NAMALWA (cell line): ENCODE measurements at places on chromosomes 13 and 19.
A peak's percentile ranks its signal among the peaks of the same experiment; 100 is the strongest.

DNA sequence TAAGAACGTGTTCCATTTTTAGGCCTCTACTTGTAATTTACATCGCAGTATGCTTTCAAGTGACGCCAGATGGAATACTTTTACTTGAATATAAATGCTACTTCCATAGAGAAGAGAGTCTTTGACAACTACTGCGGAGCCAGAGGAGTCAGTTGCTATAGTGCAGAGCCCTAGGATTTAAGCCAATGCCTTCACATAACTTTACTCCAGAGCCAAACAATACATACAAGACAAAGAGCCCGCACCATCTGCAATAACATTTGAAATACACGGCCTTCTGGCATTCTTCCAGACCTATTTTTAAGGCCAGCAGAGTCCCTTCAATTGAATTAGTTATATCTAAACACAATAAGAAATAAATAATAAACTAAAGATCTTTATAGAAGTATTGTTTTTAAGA is 59.4 kb downstream of the XPO4 start:
- DNase-seq, result no peak

GRCh38 chr19:13119627-13120026 is 1.6 kb downstream of the NACC1 start:
- no peak for DNase-seq

DNA sequence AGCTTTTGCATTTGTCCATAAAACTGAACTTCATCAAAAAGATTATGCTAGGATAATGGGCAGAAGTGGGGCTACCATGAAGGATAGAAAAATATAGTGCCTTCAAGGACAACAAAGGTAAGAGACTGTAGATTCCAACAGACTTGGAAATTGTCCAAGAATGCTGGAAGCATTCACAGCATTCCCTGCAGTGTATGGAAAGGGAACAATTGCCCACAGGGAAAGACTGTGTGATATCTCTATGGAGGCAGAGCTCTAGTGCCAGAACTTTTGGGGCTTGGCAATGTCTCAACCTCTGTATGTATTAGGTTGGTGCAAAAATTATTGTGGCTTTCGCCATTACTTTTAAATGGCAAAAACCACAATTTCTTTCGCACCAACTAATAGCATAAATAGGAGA is 1598.8 kb upstream of the MIR17HG start:
- DNase-seq, result no peak

- peak; percentile 44 for DNase-seq
Observed at GRCh38 chr13:91346062-91346461, 1.4 kb upstream of the MIR17HG start.

- DNase-seq, result peak; percentile 40
Observed at GRCh38 chr13:90362707-90363106, 984.8 kb upstream of the MIR17HG start.

- no peak for DNase-seq
Observed at GRCh38 chr13:26531742-26532141, 25.7 kb upstream of the WASF3 start.

DNA sequence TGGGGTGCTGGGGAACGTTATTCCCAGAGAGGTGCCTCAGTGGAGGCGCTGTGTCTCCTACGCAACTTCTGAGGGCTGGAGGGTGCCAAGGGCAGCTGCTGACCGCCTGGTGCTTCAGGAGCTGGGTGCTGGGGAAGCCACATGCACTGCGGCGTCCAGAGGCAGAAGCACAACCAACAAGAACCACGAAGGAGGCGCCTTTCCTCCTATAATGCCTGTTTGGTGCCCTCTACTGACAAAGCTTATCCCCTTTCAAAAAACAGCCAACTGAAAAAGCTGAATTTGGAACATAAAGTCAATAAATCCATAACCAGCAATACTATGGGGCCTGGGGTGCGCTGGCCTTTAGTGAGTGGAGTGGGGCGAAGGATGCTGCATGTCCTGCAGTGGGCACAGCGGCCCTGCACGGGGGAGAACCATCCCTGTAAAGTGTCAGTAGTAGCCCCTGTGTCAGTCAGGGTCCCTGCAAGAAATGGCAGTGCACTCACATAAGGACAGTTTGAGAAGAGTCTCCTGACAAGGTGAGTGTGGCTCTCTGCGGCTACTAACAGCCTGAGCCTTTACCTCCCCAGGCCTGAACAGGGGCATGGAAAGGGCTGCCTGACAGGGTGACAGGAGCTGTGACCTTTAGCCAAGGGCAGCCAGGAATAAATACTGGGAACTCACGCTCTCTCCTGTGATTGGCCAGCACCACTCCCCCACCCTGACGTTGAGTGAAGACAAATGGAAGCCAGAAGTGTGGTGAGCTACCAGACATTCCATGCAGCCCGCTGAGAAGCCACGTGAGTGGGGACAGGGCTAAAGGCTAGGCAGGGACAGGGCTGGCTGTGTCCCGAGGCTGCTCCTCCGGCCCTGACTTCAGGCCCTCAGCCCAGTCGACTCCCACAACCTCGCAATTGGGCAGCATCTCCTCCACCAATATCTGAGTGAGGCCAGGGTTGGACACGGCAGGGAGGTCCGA is 4.5 kb upstream of the B3GNT8 start:
- peak; percentile 41 for DNase-seq

- DNase-seq, result no peak
Observed at GRCh38 chr19:2771786-2772674, 11.0 kb downstream of the SGTA start.

GRCh38 chr13:91684746-91685145 is 286.3 kb downstream of the GPC5 start:
- no peak for DNase-seq

- DNase-seq, result peak; percentile 85
Observed at GRCh38 chr19:46818812-46819211, 30.4 kb upstream of the SLC1A5 start.

GRCh38 chr13:35766663-35767062 is 290.2 kb upstream of the MAB21L1 start:
- no peak for DNase-seq

DNA sequence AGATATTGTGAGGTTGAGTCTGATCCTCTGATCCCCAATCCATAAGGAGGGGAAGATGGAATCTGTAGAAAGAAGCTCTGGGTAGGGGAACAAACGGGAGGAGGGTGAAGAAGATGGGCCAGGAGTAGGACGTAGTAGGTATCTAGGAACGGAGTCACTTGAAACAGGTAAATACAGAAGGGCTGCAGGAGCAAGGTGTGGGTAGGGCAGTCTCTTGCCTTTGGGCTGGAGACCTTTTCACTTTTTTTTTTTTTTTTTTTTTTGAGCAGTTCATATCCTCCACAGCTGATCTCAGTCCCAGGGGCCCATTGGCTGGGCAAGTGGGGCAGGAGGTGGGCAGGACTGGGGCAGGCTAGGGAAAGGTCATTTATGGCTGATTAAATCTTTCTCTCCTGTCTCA is 1.5 kb downstream of the BCKDHA start:
- DNase-seq, result peak; percentile 24

DNA sequence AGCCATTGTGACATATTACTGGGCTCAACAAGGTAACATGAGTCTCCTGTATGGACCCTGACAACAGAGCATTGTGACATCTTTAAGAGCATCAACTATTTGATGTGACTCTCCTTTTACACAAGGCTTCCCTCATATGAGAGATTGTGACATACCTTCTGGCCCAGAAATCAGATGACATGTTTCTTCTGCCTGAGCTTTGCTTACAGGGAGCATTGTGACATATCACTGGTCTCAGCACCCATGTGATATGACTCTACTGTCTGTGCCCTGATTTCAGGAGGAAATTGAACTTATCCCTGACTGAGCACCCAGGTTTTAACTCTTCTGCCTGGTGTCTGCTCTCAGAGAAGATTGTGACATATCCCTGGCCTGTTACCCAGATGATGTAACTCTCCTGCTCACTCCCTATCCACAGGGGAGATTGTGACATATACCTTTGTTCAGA is 15.9 kb upstream of the ZNF681 start:
- no peak for DNase-seq

DNA sequence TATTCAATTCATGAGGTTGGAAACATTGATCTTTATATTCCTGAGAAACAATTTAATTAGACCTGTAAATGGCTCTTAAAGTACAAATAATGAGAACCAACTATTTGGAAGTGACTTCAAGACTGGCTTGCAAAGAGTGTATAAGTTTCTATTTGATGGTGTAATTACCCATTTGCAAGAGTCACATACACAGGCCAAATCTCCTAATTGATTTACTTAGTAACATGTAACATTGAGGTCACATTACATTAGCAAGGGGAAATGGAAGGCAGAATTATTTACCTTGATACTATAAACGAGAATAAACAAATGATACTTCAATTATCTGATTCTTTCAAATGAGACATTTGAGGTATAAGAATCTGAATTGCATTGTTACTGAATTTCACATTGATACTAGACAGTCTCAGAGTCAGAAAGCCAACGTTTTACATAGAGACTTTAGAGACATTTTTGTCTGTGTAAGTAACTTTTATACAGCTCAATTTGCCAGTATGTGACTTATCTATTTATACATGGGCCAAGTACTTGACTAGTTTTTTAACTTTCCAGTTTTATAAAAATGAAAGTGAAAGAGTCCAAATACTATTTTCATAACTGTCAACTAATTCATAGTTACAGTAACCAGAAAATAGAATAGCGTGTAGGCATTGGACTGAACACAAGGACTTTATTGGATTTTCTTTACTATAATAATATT is 95.6 kb upstream of the RFC3 start:
- no peak for DNase-seq

GRCh38 chr13:42039457-42039945 is 8.9 kb upstream of the DGKH start:
- DNase-seq, result peak; percentile 65

DNA sequence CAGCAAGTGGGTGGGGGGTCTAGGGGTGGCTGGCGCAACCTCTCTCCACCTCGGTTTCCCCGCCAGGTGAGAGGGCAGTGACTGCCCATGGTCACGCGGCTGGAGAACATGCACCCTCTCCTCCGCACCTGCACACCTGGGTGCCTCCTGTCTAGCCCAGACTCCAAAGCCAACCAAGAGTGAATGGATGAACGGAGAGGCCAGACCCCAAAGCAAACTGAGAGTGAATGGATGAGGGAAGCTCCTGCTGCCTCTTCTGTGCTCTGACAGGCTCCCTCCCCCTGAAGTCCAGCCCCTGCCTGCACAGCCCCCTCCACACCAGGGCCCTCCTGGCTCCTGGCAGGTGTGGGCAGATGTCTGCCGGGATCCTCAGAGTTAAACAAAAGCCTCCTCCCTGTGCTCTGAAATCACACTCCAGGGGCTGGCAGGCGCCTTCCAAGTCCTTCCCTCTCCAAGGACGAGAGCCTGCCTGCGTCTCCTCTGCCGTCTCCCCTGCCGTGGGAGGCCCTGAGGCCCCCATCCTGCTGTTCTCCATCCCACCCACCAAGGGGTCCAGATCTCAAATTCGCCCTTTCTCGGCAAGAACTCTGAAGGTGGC is 2.2 kb downstream of the SBNO2 start:
- DNase-seq, result no peak

DNA sequence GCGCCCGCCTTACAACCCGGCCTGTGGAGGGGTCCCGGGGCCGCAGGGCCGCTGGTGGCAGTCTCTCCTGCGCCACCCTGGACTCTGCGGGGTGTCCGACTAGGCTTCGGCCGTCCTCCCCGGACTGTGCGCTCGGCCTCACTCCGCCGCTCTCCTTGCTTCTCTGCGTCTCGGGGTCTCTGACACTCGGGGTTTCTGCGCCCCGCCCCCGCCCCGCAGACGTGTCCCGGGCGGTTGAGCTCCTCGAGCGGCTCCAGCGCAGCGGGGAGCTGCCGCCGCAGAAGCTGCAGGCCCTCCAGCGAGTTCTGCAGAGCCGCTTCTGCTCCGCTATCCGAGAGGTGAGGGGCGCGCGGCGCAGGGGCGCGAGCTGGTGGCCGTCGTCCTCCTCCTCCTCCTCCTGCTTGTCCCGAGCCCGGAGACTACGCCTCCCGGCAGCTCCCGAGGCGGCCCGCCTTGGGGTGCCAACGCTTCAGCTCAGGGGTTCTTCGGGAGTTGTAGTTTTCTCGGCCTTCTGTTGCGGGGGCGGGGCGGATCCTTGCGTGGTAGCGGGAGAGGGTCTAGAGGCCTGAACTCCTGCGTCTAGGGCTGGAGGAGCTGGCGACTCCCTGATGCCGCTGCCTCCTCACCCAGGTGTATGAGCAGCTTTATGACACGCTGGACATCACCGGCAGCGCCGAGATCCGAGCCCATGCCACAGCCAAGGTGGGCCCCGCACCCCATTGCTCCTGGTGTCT is 627 bp downstream of the LIN7B start:
- no peak for DNase-seq

DNA sequence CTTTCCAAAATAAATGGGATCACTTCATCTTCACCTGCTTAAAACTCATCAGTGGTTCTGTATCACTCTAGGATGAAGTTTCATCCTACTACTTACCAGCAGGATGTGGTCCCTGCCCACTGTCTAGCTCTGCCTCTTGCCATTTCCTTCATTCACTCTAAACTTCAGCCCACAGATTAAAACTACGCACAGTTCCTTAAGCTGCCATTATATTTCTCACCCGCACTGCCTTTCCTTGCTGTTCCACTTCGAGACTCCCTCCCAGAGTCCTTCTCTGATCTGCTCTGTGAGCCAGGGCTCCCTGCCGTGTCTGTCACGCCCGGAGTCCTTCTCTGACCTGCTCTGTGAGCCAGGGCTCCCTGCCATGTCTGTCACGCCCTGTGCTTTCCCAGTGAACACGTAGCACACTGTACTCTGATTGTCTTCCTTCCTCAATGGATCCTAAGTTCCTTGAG is 52.0 kb upstream of the NPAS1 start:
- no peak for DNase-seq

GRCh38 chr13:34675626-34676025 is 266.4 kb upstream of the NBEA start:
- DNase-seq, result no peak

DNA sequence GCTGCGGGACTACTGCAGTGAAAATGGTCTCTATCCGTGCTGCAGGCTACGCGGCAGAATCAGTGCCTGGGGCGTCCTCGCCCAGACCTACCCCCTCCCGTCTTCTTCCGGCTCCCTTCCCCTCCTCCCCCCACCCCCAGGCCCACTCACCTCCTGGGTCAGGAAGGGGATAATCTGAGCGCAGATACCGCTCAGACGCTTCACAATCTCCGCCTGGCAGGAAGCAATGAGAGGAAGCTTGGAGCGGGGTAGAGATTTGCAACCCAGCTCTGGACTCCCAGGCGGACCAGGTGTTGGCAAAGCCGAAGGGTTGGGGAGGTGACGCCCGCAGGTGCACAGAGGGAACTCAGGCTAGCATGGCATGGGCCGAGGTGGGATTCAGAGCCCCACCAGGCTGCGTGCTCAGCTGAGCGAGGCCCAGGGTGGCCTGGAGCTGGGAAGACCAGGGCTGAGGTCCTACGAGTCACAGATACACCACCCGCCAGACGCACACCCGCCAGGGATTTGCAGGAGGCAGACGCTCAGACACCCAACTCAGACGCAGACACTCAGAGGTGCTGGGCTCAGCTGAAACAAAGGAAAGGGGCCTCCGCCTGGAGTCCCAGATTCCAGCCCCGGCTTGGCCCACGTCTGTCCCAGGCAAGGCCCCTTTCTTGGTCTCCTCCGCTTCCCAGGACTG is 4.1 kb downstream of the TLE2 start:
- DNase-seq, result no peak

DNA sequence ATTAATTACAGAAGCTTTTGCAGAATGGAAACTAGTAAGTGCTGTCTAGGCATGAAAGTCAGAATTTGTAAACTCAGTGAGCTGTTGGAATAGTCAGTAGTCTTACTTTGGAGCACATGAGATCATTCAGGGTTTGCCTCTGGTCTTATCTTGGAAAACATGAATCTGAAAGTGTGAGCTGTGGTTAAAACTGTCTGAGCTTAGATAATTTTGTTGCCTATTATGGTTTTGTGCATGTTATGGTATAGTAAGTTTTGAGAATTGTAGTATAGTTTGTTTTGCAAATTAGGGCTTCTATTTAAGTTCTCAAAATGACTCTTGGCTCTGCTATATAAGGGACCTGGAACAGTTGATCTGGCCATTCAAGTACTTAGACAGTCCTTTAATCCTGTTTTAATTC is 53.7 kb upstream of the TRPC4 start:
- DNase-seq, result no peak

- no peak for DNase-seq
Observed at GRCh38 chr13:100140441-100140840, 51.5 kb downstream of the PCCA start.
